ENCODE measurements at places on chromosomes 4 and X. TPM values are rescaled to one million over a fixed set of nuclear protein-coding genes. Genes with fewer than 3 reads are reported as not detected.

DNA sequence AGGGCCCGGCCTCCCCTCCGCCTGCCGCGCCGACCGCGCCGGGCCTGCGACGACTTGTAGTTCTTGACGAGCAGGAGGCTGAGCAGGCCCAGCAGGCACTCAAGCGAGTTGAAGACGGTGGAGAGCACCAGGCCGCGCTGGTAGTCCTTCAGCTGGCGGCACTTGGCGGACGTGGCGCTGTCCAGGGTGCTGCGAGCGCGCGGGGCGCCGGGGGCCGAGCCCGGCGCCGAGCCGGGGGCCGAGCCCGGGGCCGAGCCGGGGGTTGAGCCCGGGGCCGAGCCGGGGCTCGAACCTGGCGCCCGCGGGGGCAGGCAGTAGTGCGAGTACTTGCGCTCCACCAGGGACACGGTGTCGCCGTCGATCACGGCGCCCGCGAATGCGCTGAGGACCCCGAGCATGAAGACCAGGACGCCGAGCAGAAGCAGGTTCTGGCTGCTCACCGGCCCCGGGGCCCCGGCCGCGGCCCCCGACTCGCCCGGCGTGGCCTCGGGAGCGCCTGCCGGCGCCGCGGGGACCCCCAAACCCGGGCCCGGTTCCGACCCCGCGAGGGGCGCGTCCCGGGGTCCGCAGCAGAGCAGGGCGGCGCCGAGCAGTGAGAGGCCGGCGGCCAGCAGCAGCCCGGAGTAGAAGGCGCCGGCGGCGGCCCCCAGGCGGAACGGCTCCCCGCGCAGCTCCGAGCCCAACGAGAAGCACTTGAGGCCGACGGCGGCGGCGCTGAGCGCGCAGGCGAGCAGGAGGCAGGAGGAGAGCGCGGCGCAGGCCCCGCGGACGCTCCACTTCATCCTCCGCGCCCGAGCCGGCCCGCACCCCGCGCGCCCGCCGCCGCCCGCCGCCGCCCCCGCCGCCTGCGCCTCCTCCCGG is 584 bp downstream of the TMEM271 start:
- DNase-seq, result no peak

GRCh38 chr4:18422685-18423084 is 401.1 kb upstream of the LCORL start:
- no peak for DNase-seq

DNA sequence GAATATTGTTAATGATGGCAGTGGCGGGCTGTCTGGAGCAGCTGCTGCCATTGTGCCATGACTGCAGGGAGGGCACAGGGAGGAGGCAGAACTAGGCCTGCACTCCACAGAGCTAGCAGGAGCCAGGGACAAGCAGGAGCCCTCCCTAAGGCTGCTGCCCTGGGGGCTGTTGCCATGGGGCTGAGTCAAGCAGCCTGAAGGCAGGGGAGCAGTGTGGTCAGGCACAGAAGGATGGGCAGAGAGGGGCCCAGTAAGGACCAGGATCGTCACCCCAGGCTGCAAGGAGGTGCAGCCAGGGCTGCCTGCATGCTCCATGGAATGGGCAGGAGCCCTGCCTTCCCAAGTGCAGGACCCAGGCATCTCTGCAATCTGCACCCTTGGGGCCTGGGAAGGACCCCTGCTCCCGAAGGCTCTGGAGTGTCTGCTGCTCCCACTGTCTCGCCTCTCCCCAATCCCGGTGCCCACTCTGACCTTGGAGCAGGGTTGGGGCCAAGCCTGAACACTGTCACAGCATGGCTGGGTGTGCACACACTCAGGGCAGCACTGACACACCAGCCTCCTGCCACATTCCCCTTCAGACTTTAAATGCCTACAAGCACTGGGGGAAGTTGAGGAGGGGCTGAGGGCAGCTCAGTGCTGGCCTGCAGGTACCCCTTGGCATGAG is 98.3 kb upstream of the GALNTL6 start:
- DNase-seq, result no peak

DNA sequence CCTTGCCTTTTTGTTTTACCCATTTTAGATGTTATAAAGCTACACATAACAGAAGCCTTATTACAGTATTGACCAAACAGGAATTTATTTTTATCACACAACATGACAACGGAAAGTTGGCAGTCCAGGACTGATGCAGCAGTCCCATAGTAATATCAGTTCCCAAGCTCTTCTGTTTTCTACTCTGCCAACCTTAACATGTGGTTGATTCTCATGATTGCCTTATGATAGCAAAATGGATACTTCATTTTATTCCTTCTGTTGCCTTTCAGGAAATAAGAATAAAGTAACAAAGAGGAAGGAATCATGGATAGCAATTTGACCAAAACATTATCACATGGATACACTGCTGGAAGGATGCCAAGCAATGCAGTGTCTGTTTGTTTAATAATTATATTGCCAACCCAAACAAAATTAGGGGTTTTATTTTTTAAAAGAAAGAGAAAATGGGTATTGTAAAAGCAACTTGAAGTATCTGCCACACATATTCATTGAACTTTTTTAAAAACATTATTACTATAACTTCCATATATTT is 275.7 kb downstream of the STPG2 start:
- DNase-seq, result no peak

DNA sequence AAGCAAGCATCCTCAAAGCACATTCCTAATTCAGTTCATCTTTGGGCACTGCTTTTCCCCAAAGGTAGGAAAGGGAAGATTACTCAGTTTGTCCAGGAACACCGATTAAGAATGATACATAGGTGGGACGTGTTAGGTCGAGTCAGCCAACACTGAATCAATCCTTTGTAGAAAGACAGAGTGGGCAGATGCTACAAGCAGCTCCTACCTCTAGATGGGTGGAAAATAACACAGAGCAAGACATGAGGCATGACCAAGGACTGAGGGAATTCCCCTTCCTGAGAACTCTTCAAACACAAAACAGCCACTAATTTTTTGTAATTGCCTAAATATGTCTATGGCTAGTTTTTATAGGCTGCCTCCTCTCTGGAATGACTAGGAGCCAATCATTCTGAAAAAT is 331.7 kb downstream of the HNRNPD start:
- DNase-seq, result no peak

GRCh38 chrX:16711893-16712547 is 449 bp downstream of the CTPS2 start:
- no peak for DNase-seq

DNA sequence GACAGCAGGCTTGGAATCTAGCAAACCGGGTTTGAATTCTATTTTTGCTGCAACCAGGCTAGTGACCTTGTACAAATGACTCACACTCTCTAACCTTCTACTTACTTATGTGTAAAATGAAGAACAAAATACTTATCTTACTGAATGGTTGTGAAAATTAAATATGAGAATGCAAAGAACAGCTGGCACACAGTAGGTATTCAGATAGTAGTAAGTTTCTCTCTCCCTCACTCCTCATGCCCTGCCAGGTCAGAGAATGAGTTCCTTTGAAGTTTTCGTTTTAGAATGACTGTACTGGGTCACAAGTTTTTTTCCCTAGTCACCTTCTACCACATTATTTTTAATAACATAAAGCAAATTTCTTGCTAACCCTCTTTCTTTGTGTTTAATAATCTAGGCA is 33.0 kb downstream of the CISD2 start:
- DNase-seq, result no peak

RPGR gene
- total RNA-seq, result 87.4 TPM

DNA sequence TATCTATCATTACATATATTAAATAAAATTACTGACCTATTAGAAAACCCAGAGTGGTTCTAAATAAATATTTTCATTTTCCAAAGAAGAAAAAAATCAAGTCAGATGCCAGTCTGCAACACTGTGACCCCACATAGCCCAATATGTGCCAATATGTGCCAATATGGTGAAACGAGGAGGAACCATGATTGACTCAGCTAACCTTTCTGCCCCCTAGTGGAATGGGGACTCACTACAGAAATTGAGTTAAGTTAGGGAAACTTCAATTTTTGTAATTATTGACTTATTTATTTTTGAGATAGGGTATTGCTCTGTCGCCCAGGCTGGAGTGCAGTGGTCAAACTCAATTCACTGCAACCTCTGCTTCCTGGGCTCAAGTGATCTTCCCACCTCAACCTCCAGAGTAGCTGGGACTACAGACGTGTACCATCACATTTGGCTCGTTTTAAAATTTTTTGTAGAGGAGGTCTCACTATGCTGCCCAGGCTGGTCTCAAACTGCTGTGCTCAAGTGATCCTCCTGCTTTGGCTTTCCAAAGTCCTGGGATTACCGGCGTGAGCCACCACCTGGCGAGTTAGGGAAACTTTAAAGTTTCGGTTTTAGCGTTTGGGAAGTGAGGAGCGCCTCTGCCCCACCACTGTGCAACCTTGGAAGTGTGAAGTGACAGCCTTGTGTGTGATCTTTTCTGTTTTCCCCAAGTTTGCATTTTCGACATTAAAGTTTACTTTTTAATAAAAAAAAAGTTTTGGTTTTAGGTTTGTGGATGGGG is 116.8 kb upstream of the SHISA3 start:
- DNase-seq, result no peak

DNA sequence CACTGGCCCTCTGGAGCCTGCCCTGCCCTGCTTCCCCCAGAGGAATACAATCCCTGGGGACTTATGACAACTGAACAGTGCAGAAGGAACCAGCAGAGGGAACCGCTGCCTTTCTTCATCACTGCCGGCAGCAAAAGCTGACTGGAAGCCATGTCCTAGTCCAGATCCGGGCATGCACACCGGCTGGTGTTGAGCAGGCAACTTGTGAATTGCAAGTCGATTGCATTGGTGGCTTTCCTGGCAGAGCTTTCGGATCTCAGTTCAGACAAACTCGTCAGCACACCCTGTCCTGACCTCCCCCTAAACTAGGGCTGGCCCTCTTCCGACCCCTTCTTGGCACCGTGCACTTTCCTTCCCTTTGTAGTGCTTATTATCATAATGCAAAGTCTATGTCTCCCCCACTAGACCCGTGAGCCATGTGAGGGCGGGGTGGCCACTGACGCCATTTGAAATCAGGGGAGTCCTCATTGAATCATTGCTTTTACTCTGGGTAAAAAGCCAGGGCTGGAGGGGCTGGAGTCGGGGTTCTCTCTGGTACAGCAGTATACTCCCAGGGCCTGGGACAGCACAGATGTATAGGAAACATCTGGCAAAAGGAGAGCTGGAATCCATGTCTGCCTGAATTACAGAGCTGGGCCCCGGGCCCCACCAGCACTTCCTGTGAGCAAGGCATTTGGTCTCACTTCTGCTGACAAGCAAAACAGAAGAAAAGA is 1.8 kb downstream of the ARHGAP4 start:
- DNase-seq, result no peak

DNA sequence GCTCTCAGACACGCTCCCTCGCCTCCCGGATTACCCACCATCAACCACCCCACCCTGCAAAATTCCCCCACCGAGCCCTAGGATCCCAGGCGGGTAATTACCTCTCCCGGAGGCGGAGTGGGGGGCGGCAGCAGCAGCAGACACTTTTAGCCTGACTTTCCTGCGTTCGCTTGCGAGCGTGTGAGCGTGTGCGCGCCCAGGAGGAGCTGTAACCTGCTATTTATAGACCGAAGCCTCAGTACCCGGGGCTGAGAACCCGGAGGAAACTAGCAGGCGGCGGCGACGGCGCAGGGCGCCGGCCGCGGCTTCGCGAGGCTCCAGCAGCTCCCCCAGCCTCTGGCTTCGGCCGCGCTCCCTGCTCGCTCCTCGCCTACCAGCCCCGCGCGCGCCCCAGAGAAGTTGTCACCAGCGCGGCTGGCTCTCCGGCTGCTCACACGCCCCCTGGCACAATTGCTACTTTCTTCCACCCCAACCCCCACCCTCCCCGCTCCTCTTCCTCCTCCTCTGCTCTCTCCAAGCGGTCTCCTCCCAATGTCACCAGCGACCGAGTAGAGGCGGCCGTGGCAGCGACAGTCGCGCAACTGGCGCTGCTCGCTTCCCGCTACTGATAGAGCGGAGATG is at the start of gene INPP4B:
TSS of gene INPP4B (minus strand) at position 194 of the 621 bp plus-strand sequence.
- peak; percentile 13 for DNase-seq

GRCh38 chr4:138977524-138977923 is 38.1 kb upstream of the NOCT start:
- DNase-seq, result no peak

DMP1 gene
- not detected for total RNA-seq

GRCh38 chrX:66262807-66263206 is 98.8 kb downstream of the HEPH start:
- DNase-seq, result no peak

GRCh38 chrX:151153086-151153485 is 23.3 kb upstream of the GPR50 start:
- no peak for DNase-seq

GRCh38 chr4:25180524-25181131 is 20.4 kb upstream of the SEPSECS start:
- no peak for DNase-seq

PAGE1 gene
- total RNA-seq, result not detected

DNA sequence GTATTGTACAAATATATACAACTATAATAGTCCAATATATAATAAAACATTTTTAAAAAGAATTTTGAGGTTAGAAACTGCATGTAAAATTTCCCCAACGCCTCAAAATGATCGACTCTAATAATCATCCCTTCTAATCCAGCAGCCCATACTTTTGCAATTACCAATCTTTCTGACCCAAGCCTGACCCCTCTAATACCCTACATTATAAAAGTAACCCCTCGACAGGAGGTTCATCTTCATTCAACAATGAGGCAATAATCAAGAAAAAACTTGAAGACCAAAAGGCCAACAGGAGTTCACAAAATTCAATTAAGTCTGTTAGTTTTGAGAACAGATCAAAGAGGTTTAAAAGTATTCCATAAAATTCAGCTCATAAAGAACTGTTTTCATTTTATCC is 393.5 kb downstream of the GPM6A start:
- DNase-seq, result no peak

DNA sequence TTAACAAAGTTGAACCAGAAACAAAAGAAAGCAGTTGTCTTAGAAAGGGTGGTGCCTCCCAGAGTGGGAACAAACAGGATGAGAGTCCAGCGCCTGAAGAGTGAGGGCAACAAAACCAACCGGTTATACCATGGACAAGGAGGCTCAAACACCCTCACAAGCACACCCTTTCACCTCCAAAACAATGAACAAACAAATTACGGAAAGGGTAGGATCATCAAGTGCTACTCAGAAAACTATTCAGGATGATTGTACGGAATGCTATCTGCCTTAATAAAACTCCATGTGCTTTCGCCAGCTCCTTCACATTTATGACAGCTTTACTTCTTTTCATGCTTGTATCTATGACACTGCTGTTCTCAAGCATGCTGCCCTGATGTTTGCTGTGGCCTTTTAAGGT is 26.8 kb downstream of the SLC39A8 start:
- no peak for DNase-seq

Measured in tibial nerve (tissue), 4 donors.